ENCODE measurements at places on chromosomes 1 and 21.

GRCh38 chr1:68431076-68431475 lies 18.7 kb downstream of the RPE65 start:
- DNase-seq: no peak

- no peak for DNase-seq
These were observed 1.8 kb upstream of the GMEB1 start for GRCh38 chr1:28666806-28667205.

- no peak for DNase-seq
These were observed 3.8 kb downstream of the CCN1 start for GRCh38 chr1:85584264-85584781.

DNA sequence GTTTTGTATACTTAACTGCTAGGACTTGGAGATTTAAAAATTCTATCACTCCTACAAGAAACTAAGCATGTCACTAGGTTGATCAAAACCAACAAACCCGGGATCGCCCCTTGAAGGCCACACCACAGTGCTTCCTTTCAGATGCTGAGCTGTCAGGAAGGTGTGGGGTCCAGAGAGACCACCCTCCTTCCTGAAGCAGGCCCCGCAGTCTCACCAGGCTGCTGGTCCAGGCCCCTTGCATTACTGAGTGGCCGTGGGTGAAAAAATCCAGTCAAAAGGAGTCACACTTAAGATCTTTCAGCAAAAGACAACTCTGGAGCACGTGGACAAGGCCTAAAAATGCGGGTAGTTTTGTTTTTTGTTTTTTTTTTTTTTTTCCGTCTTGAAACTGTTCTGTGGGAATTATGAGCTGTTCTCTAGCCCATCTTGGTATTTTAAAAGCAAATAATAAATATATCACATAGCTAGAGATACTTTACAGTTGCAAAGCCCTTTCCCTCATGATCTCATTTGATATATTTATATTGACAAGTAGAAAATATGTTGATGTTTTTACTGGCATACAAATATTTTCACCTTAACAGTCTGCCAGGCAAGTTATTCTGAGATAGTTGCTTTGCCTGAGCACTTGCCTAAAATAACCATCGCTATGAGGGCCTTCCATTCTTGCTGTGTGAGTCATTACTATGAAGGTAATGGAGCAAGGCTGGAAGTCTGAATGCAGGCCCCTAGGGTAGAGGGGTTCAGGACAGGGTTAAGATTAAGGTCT lies 73.1 kb upstream of the EDEM3 start:
- DNase-seq: no peak

GRCh38 chr1:210321552-210321951 lies 7.2 kb upstream of the HHAT start:
- no peak for DNase-seq

DNA sequence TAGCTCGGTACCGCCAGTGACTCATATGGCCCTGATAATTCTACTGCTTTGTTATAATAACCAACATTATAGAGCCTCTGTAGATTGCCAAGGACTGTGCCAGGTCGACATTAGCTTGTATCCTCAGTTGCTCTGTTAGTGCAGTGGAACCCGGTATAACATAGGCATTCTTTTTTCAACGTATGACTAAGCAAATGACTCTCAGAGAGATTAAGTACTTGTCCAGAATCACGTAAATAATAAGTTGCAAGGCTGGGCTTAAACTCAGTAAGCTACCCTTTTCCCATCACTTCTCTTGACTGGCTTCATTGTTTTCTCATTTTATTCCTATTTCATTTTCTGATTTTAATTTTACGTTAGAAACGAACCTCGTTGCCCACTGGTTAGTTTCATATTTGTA lies 85.1 kb downstream of the UBE4B start:
- no peak for DNase-seq

- DNase-seq: no peak
These were observed 52.5 kb downstream of the EPRS1 start for GRCh38 chr1:219993554-219994433.

GRCh38 chr1:50175719-50176639 lies 67.3 kb downstream of the ELAVL4 start:
- no peak for DNase-seq

Measured in mesothelial cell of epicardium (in vitro differentiated cells).